Activated T-cell treated with anti-CD3 and anti-CD28 coated beads, Interleukin-2, amount 50 U/mL, for 72 hours (primary cell): ENCODE measurements at places on chromosomes 5 and 9. TPM values are rescaled to one million over a fixed set of nuclear protein-coding genes. Genes with fewer than 3 reads are reported as not detected.

The PPP1R26 gene
- 0.96 TPM for total RNA-seq

GRCh38 chr5:73950441-73950873 is 324.5 kb downstream of the ARHGEF28 start:
- DNase-seq, result no peak

GRCh38 chr5:114243281-114243971 is 118.4 kb upstream of the KCNN2 start:
- DNase-seq, result no peak

DNA sequence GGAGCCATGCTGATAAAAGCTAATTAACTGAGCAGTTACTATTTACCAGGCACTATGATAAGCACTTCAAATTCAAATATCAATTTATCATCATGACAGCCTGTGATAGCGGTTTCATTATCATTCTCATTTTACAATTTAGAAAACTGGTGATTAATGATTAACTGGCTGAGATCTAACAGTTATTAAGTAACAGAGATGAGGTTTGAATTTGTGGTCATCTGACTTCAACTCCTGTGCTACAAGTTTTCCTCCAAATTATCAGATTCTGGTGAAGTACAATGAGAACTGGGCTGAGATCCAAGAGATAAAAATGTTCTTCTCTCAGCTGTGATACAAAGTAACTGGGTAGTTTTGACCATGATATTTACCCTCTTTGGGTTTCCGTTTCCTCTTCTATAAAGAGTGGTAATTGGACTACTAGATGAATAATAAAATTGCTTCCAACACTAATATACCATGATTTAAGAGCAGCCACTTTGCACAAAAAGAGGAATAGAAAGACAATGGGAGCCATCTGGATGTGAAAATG is 74.5 kb upstream of the CCNG1 start:
- DNase-seq, result no peak

- no peak for DNase-seq
Observed at GRCh38 chr5:135359374-135360165, 39.5 kb downstream of the MACROH2A1 start.

DNA sequence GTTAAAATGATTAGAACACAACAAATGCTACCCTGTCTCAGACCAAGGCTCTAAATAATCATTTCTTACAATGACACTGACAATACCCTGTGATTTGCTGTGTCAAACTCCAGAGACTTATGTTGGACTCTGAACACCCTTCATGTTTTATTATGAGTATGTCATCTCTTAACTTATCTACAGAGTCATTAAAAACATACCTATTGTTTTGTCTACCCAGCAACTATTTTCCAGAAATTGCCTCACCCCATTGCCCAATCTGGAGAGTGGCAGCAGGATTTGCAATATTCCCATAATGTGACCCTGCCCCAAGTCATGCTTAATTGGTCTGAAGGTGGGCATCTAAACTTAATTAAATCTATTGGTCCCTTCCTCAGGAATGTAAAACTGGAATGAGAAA is 23.0 kb upstream of the KIF2A start:
- no peak for DNase-seq

DNA sequence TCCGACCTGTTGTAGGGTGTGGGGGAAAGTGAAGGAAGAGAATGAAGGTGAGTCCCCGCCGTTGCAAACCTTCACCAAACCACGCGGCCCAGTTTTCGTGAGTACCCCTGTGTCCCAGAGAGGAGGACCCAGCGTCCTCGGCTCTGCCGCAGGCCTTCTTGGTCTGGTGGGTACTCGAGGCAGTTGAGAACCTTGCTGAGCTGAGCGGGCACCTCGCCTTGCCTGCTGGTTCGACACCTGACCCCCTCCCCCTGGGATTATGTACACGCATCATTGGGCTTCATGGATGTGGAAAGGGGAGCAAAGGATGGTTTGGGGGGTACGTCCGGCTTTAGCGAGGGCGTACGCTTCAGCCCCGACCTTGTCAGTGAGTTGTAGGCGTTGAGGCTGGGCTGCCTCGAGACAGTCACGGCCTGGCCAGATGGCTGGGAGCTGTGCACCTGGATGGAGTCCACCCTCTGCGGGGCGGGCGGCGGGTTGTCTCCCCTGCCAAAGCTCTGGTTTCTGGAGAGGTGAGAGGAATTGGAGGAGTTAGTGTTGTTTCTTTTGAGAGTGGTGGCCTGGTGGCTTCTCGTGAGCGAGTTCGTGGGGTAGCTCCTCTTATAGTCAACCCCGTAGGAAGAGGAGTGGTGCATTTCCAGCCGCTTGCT is 128.1 kb downstream of the SEMA6A start:
- DNase-seq, result no peak

- peak; percentile 28 for DNase-seq
Observed at GRCh38 chr9:4574657-4575243, 84.5 kb downstream of the SLC1A1 start.
